Pulmonary artery endothelial cell (primary cell): ENCODE measurements at places on chromosomes 12 and 14. TPM values are rescaled to one million over a fixed set of nuclear protein-coding genes. Genes with fewer than 3 reads are reported as not detected.

DNA sequence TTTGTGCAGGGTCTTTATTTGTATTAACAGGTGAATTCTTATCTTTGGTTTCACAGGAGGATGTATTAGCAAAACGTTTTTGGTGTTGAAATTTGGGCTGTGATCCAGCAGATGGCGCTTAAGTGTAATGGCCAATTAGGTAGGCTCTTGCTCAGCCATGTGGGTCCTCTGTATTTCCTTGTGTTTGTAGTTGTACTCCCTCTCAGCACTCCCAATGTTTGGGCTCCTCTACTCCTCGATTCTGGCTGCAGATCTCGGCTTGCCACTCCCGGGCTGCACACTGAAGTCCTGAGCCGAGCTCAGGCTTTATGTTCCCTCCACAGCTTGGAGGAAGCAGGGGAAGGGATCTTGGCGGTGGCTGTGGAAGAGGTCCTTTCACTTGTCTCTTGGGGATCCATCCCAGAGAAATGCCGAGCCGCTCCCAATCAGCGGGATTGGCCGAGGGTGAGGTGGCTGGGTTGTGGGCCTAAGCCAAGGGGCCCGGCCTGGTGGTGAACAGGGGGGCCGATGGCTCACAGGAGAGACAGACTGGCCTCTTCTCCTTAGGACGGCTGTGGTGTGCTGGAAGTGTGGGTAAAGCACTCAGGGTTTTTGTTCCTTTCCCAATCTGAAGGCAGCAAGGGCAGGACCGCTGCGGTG lies 133.7 kb downstream of the AEBP2 start:
- DNase-seq: peak; percentile 46

DNA sequence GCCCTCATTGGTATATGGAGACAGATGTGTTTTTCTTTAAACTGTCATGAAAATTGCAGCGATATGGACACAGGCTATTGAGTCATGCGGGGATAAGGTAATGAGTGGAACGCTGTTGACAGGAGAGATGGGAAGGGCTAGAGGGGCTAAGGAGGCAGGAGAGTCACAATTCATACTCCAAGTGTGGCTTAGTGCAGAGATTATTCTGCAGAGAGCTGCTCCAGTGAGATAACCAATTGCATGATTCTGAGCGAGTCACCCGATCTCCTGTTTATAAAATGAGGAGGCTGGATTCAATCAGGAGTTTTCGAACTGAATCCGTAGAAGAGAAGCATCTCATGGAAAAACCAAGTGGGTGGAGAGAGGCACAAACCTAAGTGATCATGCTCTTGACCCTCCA lies 106.4 kb upstream of the PLEKHG7 start:
- no peak for DNase-seq

GRCh38 chr14:87013583-87013982 lies 979.4 kb downstream of the GALC start:
- DNase-seq: no peak

DNA sequence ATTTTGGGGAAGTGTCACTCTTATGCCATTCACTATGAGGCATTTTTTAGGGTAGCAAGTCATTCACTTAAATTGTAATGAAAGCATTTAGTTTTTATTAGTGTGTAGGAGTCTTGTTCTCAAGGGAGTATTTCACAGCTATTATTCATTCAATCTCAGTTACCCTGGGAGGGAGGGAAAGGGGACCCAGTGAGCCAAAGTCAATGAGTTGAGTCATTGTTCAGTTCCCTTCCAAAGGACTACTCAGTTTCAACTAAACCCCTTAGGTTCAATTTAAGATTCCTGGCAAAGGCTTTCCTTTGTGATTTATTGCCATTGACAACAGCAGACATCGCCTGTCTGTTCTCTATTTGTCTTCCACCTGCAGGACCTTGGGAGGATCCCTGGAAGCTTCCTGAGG lies 29.3 kb upstream of the RASSF8 start:
- no peak for DNase-seq

GRCh38 chr14:100670017-100670752 lies 56.5 kb upstream of the DLK1 start:
- no peak for DNase-seq

Gene KRT72
- not detected in 2 replicates for total RNA-seq

GRCh38 chr12:123877968-123878367 lies 94.7 kb downstream of the CCDC92 start:
- no peak for DNase-seq

Gene COX8C
- total RNA-seq: not detected in 2 replicates

- no peak for DNase-seq
Observed at GRCh38 chr14:97850466-97850865, 1053.3 kb downstream of the VRK1 start.

DNA sequence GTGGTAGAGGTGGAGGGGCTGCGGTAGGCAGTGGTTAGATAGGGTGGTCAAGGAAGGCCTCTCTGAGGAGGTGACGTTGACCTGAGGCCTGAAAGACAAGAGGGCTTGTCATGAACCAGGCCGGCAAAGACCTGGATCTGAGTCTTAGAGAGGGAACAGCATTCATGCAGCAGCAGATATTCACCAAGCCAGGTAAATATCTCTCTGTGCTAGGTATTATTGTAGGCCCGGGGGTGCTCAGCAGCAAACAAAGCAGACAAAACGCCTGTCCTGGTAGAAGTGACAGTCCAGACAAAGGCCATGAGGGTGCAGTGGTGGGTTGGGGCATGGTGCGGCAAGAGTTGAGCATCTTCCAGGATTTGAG lies 117.6 kb downstream of the PTPN11 start:
- no peak for DNase-seq

Gene TMPRSS12
- total RNA-seq: not detected in 2 replicates

- DNase-seq: no peak
Observed at GRCh38 chr14:99064262-99064954, 207.6 kb downstream of the BCL11B start.

DNA sequence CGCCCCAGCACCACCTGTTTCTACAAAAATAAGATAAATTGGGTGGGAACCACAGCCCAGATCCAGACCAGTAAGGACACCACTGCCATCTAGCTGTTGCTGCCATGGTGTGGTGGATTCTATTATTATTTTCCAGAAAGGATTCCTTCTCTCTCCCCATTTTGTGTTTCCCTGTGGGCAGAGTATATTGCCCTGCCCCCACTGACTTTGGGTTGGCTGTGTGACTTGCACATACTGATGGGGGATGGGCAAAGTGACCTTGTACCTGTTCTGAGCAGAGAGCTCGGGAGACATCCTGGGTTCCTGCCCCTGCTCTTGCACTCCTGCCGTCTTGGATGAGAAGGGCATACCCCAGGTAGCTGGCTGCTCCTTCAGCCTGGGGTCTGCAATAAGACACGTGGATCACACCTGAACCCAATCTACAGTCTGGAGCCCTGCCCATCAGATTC lies 24.3 kb downstream of the MOAP1 start:
- DNase-seq: no peak

- no peak for DNase-seq
Observed at GRCh38 chr12:74537126-74537706, 419 bp upstream of the ATXN7L3B start.

GRCh38 chr14:75383721-75384120 lies 44.1 kb upstream of the JDP2 start:
- DNase-seq: no peak

- no peak for DNase-seq
Observed at GRCh38 chr12:24975425-24975824, 26.5 kb upstream of the BCAT1 start.

GRCh38 chr14:36293824-36294223 lies 26.6 kb downstream of the MBIP start:
- DNase-seq: no peak

Gene POMT2
- 8.6 and 14.4 TPM in 2 replicates for total RNA-seq
